Left cardiac atrium (tissue), 4 donors: ENCODE measurements at places on chromosomes 16 and 17.

- no peak for DNase-seq
These were observed 6.7 kb downstream of the SNN start for GRCh38 chr16:11674818-11675560.

DNA sequence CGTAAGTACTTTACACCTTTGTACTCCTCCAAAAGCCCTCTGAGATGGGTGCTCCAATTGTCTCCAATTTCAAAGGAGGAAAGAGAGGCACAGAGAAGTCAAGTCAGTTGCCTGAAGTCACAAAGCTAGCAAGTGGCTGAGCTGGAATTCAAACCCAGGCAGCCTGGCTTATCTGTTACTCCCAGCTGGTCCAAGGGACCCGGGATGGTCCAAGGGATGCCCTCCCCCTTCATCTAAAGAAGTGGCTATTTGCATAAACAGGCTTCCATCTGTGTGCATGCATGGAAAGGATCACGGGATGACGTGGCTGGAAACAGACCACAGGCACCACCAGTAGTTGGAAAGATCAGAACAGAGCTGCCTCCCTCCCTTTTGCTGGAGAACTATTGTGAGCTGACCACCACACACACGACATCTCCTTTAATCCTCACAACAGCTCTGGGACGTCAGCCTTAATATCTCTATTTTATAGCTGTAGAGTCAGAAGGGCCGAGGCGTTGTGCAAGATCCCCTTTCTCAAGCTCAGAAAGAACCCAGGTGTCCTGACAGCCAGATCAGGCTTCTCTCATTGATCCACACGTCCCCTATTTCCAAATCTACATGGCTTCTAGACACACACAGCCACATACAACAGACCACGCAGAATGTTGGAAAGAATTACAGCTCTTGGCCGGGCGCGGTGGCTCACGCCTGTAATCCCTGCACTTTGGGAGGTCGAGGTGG lies 10.9 kb upstream of the COL1A1 start:
- DNase-seq = peak; percentile 40

GRCh38 chr17:29003289-29003688 lies 2.5 kb downstream of the SEZ6 start:
- DNase-seq = no peak

GRCh38 chr17:7405350-7406234 lies 1.7 kb upstream of the TMEM256 start:
- DNase-seq = no peak

GRCh38 chr17:45757431-45758218 lies 26.5 kb upstream of the CRHR1 start:
- DNase-seq = no peak

DNA sequence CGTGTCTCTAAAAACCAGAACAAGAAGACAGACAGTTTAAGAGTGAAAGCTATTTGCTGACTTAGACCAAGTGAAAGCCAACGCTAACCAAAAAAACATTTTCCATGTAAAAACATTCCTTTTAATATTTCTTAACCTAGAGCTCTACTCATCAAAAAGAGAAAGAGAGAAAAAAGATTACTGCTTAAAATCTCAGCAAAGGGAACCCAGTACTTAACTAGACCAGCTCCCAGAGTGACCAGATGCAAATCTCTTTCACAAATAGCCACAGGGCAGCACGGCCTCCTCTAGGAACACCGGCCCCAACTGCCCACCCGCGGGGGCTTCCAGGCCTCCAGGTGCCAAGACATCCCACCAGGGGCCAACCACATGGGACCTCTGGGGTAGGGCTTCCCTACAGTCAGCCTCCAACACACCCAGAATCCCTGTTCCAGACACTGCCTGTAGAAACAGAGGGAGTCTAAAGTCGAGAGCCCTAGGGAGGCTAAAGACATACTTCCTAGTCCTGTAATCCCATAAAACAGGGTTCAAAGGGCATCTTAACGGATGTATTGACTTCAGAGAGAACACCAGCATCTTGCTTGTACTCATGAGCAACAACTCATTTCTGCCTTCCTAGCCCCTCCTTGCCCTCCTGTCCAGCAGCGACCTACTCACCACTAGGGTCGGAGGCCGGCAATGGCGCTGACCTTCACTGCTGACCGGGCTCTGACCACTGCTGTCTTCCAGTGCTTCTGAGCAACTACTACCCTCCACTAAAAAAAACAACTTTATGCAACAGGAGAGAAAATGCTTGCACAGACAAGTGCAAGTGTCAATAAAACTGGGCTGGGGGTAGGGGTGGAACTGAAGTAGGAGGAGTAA lies 21.3 kb downstream of the ZCCHC14 start:
- no peak for DNase-seq

DNA sequence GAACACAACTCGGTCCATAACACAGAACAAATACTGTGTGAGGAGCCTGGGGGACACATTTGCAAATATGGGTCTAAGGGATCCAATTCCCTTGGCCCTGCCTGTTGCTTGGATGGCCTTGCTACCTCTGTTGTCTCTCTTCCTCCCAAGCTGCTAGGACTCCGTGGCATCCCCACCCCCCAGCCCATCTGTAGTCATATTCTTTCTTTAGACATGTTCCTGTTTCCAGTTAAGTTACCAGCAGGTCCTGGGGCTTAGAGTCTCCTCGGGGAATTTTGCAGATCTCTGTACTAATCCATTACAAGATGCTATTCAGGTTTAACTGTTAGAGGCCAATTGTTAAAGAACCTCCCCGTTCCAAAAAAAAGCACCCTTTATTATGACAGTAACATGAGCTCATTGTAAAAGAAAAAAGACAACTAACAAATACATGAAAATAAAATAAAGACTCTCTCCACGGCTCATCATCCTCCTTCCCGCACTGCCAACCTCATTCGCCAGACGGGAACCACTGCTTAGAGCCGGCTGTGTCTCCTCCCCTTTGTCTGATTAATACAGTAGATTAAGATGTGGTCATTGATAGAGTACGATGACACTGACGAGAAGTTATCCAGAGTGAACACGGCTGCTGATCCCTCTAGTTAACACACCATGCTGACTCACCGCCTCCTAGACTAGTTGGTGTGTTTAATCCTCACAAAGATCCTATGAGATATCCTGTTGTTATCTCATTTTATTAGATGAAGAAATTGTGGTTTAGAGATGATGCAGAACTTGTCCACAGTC lies 22.2 kb downstream of the HS3ST4 start:
- DNase-seq = no peak

DNA sequence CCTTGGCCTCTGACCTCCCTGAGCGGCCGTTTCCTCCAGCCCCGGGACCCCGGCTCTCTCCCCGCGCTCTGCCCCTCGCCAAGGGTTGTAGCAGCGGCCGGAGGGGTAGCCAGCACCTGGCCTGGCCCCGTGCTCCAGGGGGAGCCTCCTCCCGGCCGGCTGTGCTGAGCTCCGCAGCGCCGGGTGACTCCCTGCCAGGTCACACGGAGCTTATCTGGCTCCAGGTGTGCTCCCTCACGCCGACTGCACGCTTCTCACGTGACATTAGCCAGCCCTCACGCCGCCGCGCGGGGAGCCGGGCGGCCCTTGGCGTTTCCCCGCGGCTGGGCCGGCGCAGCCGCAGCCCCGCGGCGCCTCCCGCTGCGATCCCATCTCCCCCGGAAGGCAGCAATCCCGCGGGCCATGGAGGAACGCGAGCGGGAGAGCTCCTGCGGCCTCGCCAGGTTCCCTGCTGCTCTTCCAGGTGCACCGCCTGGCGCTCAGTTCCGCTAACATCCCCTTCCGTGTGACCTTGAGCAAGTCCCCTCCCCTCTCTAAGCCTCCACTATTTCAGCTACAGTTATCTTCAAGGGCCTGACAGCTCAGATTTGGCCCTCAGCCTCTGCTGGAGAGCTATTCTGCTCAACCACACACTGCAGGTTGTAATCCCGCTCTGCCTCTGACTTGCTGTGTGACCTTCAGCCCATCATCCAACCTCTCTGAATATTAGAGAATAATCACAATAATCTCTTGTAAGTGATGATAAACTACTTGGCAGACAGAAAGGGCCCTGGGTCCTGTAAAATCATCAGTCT lies 3.4 kb downstream of the MYO18A start:
- DNase-seq = peak; percentile 54

DNA sequence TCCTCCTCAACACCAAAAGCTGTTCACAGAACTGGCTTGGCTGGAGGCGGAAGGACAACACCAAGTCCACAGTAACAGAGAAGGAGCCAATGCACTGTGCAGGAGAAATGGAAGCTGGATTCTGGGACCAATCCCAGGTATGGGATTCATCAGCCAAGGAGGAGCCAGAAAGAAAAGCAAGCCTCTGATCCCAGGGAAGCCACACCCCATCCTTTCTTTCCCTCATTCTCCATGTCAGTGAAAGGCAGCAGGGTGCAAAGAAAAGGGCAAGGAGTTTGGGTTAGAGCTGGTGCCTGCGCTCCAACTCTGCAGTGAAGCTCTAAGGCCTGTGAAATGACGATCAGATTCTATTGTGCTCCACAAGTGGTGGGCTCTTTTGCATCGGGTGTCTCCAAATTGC lies 11.0 kb downstream of the DCAKD start:
- DNase-seq = no peak

DNA sequence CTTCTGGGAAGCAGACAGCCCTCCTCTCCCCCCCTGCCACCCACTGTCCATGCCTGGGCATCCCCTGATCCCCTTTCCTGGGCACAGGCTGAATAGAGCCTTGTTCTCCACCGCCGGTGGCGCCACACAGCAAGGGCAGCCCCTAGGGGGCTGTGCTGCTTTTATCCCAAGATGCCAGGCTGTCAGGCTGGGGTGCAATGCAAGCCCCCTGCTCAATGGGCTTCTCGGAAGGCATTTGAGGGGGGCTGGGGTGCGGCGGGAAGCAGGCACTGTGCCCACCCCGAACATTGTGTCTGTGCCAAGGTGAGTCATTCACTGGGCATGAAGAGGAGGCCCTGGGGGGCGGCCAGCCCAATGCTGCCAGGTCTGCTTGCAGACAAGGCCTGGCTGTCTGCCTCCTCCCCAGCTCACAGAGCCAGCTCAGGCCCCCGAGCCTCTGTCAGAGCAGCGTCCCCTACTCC lies 1.5 kb upstream of the GFAP start:
- DNase-seq = peak; percentile 78

GRCh38 chr17:70955441-70955840 lies 786.1 kb downstream of the KCNJ2 start:
- DNase-seq = no peak

GRCh38 chr16:82384017-82384416 lies 214.0 kb upstream of the MPHOSPH6 start:
- no peak for DNase-seq

DNA sequence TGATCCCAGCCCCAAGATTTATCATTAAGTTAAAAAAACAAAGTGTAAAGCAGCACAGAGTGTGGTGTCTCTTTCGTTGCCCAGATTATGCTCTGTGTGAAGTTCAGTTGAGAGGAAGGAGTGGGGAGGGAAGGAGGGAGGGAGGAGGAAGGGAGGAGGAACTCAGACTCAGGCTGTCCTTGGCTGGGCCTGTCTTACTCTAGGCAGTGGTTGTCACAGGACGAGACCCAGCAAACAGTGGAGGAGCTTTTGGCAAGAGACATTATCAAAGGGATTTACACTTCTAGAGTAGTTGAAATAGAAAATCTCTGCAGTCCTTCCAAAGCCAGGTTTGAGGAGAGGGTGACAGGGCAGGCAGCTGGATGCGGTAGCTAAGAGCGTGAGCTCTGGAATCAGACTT lies 27.8 kb downstream of the KNOP1 start:
- DNase-seq = no peak

GRCh38 chr17:1676401-1676800 lies 8.3 kb downstream of the PRPF8 start:
- DNase-seq = no peak

DNA sequence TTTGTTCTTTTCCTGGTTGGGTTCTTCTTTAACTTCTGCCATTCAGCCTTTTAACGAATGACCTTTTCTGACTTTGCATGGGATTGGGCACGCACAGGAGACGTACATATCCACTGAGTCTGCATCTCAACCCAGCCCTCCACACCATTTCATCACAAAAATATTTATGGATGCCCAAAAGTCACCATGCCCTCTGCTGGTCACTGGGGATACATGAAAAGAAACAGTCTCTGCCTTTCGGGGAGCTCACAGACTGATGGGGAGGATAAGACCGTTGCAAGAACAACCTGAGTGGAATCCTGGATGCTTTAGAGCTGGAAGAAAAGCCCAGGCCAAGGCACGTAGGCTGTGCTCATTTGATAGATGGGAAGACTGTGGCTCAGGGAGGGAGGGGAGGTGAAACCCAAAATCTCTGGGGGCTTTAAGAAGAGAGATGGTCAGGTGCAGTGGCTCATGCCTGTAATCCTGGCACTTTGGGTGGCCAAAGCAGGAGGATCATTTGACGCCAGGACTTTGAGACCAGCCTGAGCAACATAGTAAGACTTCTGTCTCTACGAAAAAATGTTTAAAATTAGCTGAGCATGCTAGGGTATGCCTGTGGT lies 7.9 kb upstream of the MT2A start:
- DNase-seq = no peak

GRCh38 chr16:86970279-86970678 lies 346.9 kb downstream of the C16orf95 start:
- DNase-seq = no peak

- peak; percentile 77 for DNase-seq
These were observed at the start of gene ABHD15 for GRCh38 chr17:29566473-29567303. TSS of gene ABHD15 (minus strand) at chr17:29567037. CDS start at chr17:29566966, 71 bp downstream.

GRCh38 chr16:48680881-48681280 lies 70.9 kb upstream of the N4BP1 start:
- DNase-seq = no peak

GRCh38 chr17:78359321-78359996 lies 418 bp downstream of the SOCS3 start:
- peak; percentile 61 for DNase-seq

DNA sequence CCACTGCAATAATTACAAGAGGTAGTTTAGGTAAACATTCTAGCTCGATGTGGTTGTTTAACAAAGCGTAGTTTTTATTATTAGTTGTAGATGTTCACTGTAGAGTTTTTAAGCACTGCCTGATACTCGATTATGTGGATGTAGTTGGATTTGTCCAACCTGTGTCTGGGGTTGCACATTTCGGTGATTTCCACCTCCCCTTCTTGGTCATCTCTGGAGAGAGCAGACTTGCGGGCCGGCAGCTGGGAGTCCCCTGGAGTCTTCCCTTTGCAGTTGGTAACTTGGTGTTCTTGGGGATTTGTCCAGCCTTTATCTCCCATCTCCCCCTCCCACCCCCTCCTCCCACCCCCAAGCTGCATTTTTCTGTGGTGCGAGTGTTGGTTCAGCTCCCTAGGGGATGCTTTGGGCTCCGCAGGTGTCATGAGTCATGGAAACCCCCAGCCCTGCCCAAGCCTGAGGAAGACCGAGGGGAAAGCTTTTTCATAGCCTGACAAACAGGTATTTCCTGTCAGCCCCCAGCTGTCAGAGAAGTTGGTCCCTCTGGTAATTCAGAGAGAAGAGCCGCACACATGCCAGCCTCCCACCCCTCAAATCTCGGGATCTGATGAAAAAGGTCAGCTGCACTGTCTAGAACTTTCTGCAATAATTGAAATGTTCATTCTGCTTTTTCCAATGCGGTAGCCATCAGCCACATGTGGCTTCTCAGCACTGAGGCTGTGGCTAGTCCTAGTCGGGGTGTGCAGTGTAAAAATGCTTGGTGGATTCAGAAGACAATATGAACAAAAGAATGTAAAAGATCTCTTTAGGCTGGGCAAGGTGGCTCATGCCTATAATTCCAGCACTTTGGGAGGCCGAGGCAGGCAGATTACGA lies 50.3 kb downstream of the KSR1 start:
- DNase-seq = no peak

- DNase-seq = no peak
These were observed 206.4 kb downstream of the ENGASE start for GRCh38 chr17:79280866-79281572.

GRCh38 chr16:67249178-67250044 lies 632 bp downstream of the SLC9A5 start:
- DNase-seq = no peak
